ENCODE measurements at places on chromosomes 1 and 21.

GRCh38 chr1:44609412-44609767 is 64.9 kb downstream of the TMEM53 start:
- peak; percentile 32 for DNase-seq

- DNase-seq, result no peak
Measured at GRCh38 chr1:173481195-173481772, 4.1 kb downstream of the PRDX6 start.

- no peak for DNase-seq
Measured at GRCh38 chr21:33810766-33811165, 104.8 kb downstream of the ATP5PO start.

GRCh38 chr1:159307346-159308020 is 5.3 kb downstream of the FCER1A start:
- DNase-seq, result no peak

DNA sequence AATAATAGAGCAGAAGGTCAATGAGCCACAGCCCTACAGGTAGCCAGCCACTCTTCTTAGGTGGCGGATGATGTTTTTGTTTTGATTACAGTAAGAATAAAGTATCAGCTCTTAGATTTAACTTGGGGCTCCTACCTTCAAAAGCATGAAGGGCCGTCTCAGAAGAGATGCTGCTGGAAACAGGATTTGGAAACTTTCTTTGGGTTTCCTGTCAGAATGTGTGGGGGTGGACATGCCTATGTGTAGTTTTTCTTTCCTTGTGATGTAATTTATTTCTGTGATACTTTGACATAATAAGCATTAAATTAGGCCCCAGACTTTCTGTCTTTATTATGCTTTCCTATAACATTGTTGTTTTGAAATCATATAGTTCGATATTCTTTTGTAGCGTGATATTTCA is 1.5 kb downstream of the RAP1A start:
- no peak for DNase-seq

DNA sequence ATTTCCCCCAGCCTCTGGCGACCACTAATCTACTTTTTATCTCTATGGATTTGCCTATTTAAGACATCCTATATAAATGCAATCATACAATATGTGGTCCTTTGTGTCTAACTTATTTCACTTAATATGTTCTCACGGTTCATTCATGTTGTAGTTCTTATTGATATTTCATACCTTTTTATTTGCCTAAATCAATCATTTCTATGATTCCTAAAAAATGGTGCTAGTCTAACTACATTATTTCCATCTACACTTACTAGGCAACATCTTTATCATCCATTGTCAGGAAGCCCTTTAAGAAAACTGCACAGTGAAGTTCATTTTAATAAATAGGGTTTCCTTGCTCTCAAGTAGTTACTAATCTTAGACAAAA is 380 bp upstream of the FBXO28 start:
- no peak for DNase-seq

- DNase-seq, result no peak
Measured at GRCh38 chr1:90206260-90206659, 211.3 kb downstream of the ZNF326 start.

DNA sequence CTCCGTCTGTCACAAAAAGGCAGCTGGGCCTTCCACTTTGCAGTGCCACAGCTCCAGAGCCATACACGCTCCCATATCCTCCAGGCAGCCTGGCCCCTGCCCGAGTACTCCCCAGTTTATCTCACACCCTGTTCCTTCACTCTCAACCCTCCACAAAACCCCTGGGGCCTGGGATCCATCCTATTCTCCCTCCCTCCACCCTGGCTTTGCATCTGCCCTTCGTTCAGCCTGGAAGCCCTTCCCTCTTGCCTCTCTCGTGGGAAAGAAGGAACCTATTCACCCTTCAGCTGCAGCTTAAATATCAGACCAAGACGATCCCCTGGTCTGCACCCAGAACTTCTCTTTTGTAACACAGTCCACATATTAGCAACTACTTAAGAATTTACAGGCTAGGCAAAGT is 56.7 kb downstream of the CAMK2N1 start:
- no peak for DNase-seq

Measured in activated gamma-delta T cell treated with Interleukin-2 at 50 U/mL for 16 hours (primary cell).